ENCODE measurements at places on chromosomes 7 and 10.

DNA sequence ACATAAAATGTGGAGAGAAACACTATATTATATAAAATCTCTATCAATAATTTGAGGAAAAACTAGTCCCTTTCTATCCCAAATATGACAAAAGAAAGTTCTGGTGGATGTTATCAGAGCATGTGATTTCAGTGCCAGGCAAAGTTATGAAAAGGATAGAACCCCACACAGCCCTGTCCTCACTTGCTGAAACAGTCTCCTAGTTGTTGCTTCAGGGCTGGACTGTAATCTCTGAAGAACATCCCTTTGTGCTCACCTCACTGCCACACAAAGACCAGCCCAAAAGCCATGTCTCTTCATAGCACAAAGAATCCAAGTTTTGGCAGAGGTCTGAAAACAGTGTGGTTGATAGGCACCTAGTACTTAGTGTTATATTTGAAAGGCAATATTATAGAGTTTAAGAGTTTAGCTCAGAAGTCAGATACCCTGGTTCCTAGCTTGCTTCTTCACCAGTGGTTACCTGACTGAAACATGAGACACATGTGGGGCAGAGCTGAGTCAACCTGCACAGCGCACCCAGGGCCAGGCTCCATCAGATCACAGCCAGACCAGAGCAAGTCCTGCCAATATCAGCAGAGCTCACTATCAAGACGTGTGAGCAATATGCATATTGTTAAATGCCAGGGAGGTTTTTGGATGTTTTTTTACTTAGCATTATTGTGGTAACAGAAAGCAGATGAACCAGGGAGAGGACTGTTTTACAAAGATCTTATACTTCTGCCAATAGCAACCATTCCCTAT, 25.0 kb downstream of the CYP3A7 start:
- DNase-seq, result no peak

GRCh38 chr7:143967398-143967797, 12.8 kb downstream of the OR2F1 start:
- no peak for DNase-seq

- DNase-seq, result no peak
These were observed 945 bp downstream of the ADD3 start for GRCh38 chr10:110008518-110009339.

DNA sequence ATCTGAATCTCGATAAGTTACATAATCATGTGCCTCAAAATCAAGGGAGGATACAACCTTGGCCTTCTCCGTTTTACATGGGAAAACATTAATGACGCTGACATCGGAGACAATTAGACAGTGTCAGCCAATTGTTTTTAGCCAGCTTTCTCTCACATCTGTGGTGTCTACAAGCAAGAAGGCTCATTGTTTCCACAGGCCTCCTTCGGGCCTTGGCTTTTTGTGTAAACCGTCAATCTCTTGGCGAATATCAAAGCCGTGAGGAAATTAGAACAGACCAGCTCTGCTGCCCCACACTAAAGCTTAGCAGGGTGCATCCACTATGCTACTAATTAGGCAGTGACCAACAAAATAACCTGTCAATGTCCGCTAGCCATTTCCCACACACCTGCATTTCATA, 43.2 kb downstream of the VAX1 start:
- DNase-seq, result no peak

- DNase-seq, result no peak
These were observed 3.4 kb upstream of the LFNG start for GRCh38 chr7:2516194-2516555.

DNA sequence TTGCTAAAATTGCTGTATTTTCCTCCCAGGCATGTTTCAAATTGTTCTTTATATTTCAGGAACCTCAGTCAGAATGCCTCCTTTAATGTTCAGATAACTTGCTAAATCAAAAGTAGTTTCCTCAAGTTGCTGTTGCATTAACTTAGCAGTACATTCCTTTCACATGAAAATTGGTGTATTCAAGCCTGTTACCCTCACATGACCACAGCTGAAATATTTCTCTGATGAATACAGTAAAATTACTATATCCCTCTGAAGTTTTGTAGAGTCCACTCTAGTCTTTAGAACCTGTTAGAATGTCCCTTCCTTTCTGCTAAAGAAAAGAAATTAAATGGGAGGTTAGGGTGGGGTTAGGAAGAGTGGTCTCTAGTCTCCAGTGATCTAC, 24.5 kb upstream of the C1GALT1 start:
- DNase-seq, result no peak
